ENCODE measurements at places on chromosomes 7 and 10.
A peak's percentile ranks its signal among the peaks of the same experiment; 100 is the strongest.

GRCh38 chr7:158506626-158507025, 81.0 kb downstream of the PTPRN2 start:
- DNase-seq = no peak

GRCh38 chr10:30784524-30784896, 155.0 kb upstream of the LYZL2 start:
- no peak for DNase-seq

- no peak for DNase-seq
Measured at GRCh38 chr7:39672176-39672575, 48.8 kb downstream of the RALA start.

DNA sequence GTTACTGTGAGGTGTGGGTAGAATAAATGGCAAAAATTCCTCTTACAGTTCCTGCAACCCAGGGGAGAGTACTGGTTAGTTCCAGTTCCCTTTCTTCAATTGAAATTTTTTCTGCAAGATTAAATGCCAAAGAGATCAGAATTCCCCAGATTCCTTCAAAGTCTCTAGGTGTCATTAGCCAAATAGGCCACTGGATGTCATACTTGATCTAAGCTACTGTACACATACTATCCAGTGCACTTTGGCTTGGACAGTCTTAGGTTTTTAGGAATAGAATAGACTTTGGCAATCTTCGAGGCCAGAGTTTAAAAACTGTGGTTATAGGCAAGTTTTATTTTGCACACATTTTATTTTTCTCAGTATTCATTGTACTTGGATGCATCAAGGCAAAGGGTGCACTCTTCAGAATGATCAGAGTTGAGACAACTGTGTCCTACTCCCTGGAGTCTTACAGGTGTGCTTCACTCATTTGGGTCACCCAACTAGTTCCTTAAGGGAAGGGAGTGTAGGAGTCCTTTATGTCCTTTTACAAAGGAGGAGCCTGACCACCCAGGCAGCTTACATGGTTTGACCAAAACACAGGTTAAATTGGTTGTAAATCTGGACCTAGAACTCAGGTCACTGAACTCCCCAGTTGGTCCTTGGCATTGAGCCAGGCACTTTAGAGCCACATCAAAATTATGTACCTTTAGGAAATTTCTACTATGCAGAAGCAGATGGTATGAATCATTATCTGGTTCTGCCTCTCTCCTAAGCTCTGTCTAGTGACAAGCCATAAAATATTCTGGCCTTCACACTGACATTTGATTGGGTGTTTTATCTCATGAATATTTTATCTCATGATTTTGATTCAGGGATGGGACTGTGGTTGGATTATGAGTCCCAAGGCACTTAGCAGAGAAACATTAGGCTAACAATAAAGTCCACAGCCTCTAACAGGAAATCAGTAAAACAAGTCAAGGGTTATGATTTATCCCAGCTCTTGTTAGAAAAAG, 49.5 kb downstream of the ASAH2B start:
- no peak for DNase-seq

DNA sequence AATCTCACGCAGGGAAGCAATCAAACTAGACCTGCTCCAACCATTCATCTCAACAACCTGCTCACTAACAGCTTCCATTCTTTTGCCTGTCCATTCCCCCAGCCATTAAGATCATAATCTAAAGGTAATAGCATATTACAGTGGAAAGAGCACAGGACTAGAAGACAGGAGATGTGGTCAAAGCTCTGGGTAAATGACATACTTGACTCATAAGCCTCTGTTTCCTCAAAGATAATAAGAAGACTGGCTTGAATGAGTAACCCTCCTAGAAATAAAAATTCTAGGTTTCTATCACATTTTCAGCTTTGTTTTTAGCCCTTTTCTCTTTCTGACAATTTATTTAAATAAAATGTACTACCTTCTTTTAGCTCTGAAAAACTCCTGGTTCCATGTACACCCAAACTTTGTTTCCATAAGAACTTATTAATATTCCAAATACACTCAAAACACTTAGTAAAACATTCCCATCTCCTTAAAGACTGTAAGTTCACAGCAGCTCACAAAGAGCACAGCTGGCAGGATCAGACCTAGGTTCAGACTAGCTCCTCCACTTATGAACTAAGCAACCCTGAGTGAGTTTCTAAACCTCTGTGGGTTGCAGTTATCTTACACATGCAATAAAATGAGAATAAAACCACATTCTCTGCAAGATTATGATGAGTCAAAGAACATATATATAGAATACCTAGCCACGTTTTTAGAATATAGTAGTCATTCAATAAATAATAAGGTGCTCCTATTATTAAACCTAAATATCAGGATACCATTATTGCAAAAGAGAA, 11.6 kb downstream of the FAM204A start:
- DNase-seq = no peak

DNA sequence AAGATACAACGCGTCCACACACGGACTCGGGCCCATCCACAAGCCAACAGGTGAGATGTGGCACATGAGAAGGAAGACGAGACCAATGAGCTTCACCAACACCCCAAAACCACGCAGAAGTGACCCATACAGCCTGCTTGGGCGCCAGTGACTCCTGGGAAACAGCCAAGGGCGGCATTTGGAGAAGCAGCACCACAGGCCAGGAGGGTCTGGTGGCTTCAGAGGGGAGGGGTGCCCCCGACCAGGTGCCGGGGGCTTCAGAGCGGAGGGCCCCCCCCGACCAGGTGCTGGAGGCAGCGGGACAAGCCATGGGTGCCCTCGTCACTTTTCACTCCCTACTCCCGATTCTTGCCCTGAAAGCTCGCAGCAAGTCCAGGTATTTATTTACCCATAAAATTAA, 140.1 kb downstream of the DIP2C start:
- DNase-seq = no peak

GRCh38 chr7:133470-133869, 58.9 kb upstream of the FAM20C start:
- peak; percentile 10 for DNase-seq

DNA sequence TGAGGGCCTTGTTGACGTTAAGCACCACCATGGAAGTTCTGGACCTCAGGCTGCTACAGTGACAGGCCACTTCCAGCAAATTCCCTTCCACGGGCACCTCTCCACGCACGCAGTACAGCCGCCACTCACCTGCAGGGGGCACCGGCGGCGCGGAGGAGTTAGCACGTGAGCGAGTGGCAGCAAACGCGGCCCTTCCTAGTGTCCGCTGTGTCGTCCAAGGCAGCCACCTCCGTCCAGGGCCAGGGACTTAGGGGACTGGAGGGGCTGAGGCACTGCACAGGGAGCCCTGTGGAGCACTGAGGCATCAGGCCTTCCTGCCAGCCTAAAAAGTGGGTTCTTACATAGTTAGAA, 164.4 kb downstream of the SVIL start:
- DNase-seq = peak; percentile 68

DNA sequence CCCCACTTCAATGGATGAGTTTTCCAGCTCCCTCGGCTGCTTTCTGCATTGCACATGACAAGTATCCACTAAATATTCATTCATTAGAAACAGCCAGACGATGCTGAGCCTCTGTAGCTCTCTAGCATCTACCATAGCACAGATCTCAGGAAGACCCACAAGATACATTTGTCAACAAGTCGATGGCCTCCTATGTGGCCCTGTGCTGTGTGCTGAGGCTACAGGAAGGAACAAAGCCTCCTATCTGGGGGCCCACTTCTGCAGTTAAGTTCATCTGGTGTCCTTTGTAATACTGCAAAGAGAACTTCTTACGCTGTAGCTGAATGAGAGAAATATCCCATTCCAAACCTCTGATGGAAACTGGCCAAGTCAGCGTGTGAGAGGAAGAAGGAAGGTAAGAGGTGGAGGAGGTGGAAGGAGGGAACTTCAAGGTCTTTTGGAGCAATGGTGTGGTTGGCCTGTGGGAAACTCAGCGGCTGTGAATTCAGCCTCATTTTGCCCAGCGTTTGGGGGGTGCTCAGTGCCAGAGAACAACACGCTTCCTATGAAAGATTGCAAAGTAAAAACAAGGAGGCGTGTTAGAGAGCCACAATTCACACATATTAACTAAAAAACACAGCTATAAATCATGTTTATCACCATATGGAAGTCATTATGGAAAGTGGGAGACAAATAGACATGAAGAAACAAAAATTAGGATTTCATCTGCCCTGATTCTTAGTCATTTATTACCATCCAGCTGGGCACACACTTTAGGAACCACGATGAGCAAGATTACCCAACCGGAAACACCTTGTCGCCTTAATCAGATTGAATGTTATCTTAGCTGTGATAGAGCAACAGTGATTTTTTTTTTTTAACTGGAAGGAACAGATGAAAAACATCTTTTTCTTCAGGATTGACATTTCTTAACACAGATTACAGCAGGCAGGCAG, 62.2 kb upstream of the USP6NL start:
- no peak for DNase-seq

- no peak for DNase-seq
Measured at GRCh38 chr10:44981172-44982113, 2.8 kb upstream of the DEPP1 start.

DNA sequence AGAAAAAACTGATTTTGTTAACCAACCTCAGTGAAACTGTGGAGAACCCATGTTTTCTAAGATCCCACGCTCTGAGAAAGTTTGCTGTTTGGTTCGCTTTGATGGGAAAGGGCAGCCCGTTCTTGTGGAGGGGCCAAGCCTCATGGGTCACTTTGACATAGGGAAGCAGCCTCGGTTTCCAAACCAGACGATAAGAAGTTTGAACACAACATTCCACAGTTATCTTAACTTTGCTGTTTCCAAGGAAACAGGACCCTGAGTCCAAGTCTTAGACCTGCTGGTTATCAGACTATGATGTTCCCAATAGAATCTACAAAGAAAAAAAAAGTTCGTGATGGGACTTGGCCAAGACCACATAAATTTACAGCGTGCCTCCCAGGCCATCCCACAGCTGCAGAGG, 182.3 kb downstream of the NRP1 start:
- no peak for DNase-seq

DNA sequence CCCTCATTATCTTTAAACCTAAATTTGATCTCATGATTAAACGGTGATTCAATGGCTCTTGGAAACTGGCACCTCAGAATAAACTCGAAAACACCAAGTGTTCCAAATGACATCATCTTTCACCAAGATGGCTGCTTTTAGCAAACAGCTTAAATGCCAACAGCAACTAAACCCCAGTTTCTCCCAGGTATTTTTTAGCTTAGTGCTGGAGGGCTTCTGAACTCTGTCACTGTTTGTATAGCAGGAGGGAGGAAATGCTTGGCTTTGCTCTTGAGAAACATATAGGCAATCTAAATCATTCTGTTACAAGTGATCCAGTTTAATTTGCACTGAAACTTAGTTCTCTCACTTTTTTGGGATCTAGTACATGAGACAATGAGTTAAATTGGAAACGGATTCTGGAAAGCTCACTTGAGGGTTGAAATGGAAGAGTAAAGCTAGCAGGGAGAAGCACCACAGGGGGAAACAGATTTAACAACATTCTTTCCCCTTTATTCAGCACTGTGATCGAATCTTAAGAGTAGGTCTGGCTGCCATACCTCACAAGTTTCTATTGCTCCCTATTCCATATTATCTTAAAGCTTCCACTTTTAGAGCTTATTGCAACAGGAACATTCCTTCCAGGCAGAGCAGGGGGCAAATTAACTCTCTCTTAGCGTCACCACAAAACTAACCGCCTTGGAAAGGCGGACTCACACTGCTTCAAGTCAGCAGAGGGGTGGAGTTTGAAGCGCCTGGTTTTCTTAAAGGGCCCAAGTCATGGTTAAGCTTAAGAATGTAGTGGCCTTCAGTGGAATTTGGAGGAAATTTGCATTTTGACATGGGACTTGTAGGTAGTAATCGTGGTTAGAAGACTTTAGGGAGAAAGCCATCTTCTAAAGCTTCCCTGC, 1.8 kb upstream of the CCDC6 start:
- DNase-seq = peak; percentile 61

GRCh38 chr7:66597461-66597860, 31.2 kb upstream of the KCTD7 start:
- DNase-seq = no peak

GRCh38 chr7:141884539-141885225, 31.5 kb upstream of the OR9A4 start:
- DNase-seq = no peak

DNA sequence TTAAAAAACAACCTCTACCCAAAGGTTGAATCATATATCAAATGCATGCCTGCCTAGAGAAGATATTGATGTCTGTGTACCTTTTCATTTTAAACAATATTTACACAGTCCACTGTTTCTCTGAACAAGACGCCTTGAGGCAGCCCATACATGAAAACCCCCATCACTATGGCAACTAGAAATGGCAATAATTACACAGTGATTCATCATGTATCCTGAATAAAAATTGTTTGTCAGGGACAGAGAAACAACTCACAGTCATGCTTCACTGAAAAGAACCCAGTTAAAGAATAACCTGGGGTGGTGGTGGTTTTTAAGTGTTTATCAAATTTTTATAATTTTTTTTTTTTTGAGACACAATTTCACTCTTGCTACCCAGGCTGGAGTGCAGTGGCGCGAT, 19.7 kb downstream of the DNAJC12 start:
- DNase-seq = no peak

- DNase-seq = no peak
Measured at GRCh38 chr10:119243488-119243887, 36.1 kb downstream of the GRK5 start.

GRCh38 chr7:96747418-96747940, 37.8 kb upstream of the SEM1 start:
- no peak for DNase-seq

DNA sequence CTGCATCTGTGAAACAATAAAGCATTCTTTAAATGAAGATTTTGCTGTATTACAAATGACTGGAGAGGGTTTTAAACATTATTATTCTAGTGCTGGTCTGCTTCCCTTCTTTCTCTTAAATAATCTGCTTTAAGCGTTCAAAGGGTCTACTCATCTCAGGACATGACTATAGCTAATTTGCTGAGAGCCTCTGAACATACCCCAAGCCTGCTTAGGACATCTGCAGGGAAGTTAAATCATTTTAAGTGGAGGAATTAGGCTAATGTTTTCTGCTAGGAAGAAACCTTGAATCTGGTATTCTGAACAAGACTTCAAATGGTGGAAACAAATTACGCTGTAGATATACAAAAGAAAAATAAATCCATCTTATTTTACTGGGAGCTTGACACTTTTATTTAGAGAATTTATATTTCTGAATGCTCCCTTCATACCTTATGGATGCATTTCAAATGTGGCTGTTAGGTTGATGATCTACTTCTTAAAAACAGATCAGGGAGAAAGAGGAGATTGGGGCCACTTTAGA, 124.4 kb upstream of the ITGB1 start:
- DNase-seq = no peak

GRCh38 chr7:63998549-63998948, at the start of gene ZNF722:
Gene ZNF722, plus strand, starts transcription at chr7:63998849. Its CDS starts 113 bp downstream, at chr7:63998962.
- no peak for DNase-seq

DNA sequence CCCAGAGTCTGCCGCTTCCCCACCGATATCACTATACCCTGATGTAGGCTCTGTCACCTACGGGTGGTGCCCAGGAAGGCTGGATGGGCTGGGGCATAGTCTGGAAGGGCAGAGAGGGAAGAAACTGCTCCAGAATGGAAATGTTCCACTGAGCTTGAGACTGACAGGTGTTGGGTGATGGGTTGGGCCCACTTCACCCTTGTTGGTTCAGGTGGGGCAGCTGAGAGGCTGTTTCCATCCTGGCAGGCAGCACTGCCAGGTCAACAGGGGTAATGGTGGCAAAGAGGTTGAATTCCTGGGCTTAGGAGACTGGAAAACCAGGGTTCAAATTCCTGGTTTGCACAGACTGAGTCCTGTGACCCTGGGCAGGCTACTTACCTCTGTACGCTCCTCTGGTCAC, 28.5 kb upstream of the FRAT2 start:
- DNase-seq = no peak

- peak; percentile 10 for DNase-seq
Measured at GRCh38 chr10:123579675-123580074, 86.5 kb upstream of the GPR26 start.
